ENCODE measurements at places on chromosomes 7 and 10.

- DNase-seq = no peak
Measured at GRCh38 chr7:82294382-82294784, 149.2 kb downstream of the CACNA2D1 start.

DNA sequence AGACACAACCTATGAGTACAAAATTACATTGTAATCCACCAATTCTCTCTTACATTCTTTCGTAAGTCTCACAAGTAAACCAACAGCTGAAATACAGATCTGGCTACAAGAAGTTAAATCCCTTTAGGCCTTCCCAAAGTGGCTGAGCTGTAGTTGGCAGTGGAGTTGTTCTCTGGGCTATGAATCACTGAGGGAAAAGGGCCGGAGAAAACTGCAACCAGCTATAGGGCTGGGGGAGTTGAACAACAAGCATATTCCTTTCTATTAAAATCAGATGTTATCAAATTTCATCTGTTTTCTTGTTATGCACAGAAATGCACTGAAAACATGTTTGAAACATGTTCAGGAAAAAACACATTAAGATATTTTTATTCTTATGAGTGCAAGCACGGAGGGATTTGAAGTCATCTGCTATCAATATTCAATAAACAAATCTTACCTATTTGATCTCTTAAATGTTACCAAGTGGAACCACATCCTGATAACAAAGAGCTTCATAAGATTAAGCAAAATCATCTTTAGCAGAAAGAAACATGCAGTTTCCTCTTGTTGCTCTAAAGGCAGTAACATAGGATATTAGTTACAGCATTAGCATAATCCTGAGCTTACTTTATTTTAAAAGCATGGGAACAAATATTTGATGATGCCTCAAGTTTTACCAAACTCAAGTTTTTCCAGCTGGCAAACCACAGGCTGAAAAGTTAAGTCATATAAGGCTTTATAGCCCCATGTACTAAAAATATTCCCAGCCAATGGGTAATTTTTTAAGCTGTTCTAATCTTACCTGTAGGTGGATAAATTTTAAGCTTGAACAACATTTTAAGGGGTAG, 212.7 kb downstream of the TAX1BP1 start:
- DNase-seq = no peak

DNA sequence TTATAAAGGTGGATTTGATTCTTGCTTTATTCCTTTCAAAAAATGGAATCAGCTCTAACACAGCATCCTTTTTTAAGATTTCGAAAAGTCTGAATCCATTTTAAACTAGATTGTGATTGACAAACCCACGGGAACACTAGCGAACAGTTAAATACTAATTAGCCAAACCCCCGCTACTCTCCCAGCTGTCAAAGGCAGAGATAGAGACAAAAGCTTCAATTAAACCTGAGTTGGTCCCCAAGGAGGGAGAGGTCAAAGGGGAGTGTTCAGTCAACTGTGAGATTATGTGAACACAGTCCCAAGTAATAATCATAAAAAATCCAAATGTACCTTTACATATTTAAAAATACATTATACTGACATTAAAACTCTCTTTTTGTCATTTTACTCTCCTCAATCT, 65.7 kb upstream of the TBX20 start:
- no peak for DNase-seq

GRCh38 chr7:121160150-121161008, 168.4 kb upstream of the WNT16 start:
- DNase-seq = no peak

DNA sequence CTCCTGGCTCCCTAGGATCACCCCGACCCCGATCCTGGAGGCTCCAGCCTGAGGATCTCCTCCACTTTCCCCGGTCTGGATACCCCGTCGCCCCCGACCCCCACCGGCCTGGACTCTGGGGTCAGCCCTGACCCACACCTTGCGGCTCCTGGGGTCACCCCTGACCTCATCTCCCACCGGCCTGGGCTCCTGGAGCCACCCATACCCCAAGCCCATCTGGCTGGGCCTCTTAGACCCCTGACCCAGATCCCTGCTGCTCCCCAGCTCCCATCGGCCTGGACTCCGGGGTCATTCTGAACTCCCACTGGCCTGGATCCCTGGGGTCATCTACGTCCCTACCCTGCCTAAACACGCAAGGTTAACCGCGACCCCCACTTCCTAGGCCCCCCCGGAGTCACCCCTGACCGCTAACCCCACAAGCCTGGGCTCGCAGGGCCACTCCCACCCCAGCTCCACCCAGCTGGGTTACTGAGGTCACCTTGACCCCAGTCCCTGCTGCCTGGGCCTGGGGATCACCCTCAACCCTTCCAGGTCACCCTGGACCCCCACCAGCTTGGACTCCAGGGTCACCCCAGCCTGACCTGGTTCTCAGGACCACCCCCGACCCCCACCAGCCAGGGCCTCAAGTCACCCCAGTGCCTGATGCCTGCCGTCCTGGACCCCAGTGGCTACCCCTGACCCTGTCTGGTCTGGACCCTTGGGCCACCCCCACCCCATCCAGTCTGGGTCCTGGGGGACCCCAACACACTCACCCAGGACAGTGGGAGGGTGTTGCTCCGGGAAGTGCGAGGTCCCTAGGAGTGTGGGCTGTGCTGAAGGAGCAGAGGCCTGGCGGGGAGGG, 1.2 kb downstream of the FOXK1 start:
- DNase-seq = peak; percentile 29

DNA sequence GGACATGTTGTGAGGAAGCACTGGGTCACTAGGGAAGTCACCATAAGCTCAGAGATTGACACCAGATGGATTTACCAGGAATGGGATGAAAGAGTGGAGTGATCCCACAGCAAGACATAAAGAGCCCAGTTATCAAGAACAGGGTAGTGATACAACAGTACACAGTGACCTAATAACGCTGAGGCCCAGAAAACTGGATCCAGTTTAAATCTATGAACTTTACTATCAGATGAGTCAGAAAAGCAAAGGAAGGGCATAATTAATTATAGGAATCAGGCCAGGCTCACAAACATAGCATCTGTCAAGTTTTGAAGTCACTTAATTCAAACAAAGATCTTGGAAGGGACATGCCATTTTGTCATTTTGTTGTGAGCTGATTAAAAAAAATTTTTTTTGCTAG, 73.5 kb downstream of the LRRN3 start:
- DNase-seq = no peak

- no peak for DNase-seq
Measured at GRCh38 chr10:3364768-3365480, 192.3 kb upstream of the PITRM1 start.

- DNase-seq = no peak
Measured at GRCh38 chr10:48442090-48442808, 135.8 kb downstream of the MAPK8 start.

DNA sequence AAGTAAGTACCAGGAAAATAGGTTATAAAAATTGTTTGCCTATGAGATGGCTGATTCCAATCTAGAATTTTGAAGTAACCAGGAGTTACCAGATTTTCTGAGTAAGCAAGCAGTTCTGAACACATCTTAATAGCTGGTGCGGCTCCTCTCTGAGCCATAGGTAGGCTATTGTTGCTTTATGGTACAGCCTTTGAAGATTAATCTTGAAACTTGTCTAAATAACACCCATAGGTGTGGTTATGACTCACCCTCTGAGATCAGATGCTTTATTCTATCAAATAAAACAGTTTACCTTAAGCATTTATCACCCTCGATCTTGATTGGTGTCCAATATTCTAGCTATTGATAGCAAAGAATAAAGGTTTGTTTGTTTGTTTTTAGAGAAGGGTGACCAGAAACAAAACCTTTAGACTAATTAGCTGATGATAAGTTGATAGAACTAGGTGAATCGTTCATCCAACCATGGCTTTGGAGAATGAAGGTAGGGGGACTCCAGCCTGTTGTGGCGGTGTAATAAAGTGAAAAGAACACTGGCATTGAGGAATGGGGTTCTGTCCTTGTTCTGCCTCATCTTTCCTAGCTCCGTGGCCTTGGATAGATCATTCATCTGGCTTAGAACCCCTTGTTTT, 72.2 kb downstream of the VTI1A start:
- no peak for DNase-seq

GRCh38 chr7:155298288-155298833, 683 bp downstream of the INSIG1 start:
- no peak for DNase-seq
